ENCODE measurements at places on chromosomes 6 and 20.

DNA sequence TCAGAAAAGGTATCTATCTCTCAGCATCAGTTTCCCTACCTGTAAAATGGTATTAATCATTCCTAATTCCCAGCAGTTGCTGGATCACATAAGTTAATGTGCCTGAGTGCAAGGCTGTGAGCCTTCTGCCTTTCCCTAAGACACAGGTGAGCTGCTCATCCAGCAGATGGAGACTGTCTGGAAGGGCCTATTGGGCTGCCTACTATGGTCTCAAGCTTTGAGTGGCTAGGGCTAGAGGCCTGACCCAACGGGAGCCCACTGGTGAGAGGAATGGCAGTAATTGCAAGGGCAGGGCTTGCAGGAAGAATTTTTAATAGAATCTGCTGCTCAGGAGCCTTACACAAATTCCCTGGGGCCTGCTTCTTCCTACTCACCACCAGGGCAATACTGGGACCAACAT lies 4.3 kb downstream of the KHDC1 start:
- no peak for DNase-seq

DNA sequence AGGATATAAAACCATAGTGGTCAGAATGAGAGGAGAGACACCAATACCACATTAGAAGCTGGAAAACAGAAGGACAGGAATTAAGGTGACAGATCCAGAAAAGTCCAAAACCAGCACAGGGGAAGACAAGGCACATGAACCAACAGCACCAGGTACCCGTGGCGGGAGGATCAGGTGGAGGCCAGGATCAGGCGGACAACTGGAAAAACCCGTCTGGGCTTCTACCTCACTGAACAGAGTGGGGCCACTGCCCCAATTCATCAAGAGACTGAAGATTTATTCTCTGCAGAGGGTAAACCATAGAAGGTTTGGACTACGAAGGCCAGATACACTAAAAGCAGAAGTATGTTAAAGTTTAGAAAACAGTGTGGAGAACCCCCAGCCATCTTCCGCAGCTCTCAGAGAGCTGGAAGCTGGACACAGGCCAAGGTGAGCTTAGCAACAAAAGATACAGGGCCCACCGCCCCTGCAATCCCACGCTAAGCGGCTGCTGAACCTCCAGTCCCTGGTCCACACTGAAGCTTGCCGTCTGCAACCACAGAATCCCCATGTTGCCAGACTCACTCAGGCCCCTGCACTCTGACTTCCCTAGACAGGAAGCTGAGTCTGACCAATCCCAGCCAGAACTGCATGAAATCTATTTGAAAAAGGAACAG lies 29.9 kb downstream of the ABHD12 start:
- no peak for DNase-seq

DNA sequence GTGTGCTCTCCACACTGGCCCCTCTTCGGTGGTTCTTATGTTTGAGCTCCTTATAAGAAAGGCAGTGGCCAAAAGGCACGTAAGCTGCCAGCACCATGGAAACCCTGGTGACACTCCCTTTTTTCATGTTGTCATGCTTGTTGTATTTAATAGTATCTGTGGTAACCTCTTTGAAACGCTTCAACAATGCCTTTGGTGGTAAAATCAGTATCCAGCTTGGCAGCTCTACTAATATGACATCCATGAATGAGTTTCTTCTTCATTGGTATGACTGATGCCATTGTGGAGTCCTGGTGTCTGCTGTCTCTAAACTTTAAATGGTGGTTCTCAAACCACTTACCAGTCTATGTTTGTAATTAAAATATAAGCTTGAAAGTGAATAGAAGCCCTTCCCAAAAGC lies 10.7 kb upstream of the MYLK2 start:
- DNase-seq, result no peak

GRCh38 chr6:15150207-15150606 lies 95.7 kb upstream of the JARID2 start:
- DNase-seq, result no peak

DNA sequence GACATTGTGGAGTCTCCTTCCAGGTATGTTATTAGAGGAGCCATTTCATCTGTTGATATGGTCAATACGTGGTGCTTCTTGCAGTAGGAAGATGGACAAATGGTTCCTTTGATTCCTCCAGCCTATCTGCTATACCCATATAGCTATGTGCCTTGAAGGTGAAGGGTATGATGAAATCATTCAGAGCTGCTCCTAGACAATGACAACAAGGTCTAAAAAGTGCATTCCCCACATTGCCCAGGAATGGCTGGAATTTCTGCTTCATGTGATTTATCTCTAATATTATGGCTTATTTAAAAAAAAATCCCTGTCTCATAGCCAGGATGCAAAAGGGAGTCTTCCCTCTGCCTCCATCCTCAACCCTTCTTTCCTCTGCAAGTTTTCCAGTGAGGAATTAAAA lies 14.1 kb downstream of the DAAM2 start:
- no peak for DNase-seq

DNA sequence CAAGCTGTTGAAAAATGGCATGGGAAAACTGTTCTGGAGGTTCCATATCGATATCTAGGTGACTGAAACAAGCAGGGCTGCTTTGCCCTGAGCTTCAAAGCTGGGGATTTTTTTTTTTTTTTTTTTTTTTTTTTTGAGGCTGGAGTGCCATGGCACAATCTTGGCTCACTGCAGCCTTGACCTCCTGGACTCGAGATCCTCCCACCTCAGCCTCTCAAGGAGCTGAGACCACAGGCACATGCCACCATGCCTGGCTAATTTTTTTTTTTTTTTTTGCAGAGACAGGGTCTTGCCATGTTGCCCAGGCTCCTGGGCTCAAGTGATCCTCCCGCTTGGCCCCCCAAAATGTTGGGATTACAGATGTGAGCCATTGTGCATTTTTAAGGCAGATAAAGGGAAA lies 11.0 kb downstream of the ERGIC3 start:
- no peak for DNase-seq

DNA sequence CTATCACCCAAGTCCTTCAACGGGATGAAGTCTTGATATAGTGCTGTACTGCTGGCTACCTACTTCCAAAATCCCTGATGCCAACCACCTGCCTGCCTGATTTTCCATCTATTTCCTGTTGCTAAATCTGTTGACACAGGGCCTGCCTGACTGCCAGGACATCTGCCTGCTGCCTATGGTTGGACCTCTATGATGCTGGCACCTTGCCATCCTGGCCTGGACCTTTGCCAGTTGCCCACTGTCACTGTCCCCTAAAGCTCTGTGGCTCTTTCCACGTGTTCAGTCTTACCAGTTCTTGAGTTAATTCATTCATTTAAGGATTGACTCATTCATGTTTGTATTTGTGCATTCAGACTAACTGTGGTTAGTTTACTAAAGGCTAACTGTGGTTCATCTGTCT lies 9.2 kb upstream of the RGS17 start:
- no peak for DNase-seq

DNA sequence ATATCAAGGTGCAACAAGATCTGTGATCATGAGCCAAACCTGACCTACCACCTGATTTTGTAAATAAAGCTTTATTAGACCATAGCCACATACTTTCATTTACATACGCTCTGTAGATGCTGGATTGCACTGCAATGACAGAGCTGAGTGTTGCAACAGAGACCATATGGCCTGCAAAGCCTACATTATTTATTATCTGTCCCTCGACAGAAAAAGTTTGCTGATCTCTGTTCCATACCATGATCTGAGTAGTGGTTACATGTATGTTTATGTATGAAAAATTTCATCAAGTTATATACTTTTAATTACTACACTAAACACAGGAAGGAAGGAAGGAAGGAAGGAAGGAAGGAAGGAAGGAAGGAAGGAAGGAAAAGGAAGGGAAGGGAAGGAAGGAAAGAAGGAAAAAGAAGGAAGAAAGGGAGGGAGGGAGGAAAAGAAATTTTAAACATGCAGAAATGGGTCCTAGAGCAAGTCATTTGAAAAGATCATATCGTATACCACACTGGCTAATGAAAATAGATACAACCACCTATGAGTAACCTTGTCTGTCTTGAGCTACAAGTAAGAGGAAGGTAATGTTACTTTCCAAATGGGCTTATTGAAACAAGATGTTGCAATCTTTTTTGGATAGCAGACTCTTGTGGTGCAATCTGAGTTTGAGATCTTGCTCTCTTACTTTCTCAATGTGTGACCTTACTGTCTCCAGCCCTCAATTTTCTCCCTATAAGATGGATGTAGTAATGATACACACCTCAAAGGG lies 441.0 kb downstream of the KIF16B start:
- DNase-seq, result no peak

GRCh38 chr6:143598466-143599080 lies 79.2 kb upstream of the PHACTR2 start:
- DNase-seq, result no peak

GRCh38 chr20:46767127-46767761 lies 57.8 kb downstream of the SLC2A10 start:
- no peak for DNase-seq

- no peak for DNase-seq
These were observed 24.5 kb downstream of the CST8 start for GRCh38 chr20:23515250-23515939.

DNA sequence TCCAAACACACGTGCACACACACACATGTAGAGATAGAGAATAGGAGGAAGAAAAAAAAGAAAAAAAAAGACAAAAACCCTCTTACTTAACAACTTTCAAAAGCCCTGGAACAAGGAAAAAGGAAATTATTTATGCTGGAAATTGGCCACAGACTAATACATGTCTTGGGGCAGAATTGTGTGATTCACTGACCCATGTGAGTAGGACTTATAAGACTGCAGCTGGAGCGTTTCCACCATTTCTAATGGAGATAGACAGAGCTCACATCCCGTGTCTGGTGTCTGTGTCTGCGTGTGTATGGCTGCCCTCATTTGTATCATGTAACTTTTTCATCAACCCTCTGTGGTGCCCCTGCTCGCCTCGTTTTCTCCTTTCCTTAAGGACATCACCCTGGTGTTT lies 99.8 kb upstream of the PDE10A start:
- DNase-seq, result peak; percentile 26

GRCh38 chr20:19212821-19213502 lies 520 bp downstream of the SLC24A3 start:
- no peak for DNase-seq

GRCh38 chr6:28105245-28105639 lies 19.2 kb upstream of the ZSCAN16 start:
- no peak for DNase-seq

- peak; percentile 78 for DNase-seq
These were observed 3.1 kb upstream of the MAVS start for GRCh38 chr20:3843490-3843889.

DNA sequence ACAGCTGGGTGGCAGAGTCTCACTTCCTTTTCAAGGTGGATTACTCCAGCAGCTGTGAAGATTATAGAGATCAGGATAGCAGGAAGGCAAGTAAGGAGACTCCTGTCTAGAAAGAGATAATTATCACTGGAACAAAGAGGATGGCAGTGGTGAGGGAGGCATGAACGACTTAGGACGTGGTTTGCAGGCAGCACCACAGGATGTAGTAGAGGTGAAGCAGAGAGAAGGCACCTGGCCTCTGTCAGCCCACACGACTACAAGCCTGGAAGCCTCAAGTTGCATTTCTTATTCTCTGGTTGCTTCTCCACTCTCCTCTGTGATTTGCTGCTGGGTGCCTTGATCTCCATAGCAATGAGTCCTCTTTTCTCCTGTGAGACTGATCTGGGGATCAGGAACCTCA lies 62.7 kb downstream of the TSHZ2 start:
- DNase-seq, result no peak

- no peak for DNase-seq
These were observed 194.5 kb upstream of the KHDRBS2 start for GRCh38 chr6:62480544-62480943.

DNA sequence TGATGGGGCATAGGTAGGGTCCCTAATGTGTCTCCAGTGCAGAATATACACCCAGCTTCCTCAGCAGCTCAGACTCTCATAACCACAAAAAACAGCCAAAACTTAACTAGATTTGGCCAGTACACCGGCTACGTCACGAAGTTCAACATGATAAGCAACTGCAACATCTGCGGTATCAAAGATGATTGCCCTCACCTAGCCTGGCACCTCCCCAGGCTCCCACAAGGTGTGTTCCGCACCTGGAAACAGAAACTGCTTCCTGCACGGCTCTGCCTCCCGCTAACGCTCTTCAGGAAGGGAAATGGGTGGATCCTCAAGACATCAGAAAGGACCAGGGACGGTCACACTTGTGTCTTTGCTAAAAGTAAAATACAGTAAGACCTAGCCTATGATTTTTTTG lies 9.5 kb downstream of the TXNDC5 start:
- no peak for DNase-seq

- no peak for DNase-seq
These were observed 26.9 kb upstream of the STXBP5 start for GRCh38 chr6:147177286-147177685.

DNA sequence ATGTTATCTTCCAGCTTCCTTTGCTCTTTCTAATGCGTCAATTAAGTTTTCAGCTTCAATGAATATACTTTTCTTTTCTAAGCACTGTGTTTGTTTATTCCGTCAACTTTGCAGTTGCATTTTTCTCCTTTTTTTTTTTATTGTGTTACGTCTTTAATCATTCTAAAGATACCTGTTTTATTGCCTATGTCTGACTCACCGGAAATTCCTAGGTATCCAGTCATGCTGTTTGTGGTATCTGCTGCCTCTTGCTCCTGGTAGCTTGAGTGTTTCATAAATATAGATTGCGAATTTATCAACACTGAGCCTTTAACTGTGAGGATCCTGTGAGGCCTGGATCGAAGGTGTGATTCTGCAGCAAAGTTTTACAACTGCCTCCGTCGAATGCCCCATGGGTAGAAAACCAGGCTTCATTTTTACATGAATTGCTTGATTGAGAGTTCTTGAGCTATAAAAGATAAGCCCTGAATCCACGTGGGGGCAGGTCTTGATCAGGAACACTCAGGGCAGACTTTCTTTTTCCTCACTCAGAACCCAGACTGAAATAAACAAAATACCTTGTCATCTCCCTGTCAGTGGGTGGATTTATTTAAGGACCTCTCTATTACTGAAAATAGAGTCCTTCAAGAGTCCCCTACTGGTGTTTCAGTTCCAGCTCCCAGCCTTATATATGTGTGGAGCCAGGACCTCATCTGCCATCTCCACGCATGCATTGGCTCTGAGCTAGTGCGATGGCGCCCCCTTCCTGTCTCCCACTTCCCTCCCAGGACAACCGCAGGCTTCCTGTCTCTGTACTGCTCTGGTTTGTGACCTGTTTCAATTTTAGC lies 60.1 kb upstream of the LRRC1 start:
- DNase-seq, result peak; percentile 61

DNA sequence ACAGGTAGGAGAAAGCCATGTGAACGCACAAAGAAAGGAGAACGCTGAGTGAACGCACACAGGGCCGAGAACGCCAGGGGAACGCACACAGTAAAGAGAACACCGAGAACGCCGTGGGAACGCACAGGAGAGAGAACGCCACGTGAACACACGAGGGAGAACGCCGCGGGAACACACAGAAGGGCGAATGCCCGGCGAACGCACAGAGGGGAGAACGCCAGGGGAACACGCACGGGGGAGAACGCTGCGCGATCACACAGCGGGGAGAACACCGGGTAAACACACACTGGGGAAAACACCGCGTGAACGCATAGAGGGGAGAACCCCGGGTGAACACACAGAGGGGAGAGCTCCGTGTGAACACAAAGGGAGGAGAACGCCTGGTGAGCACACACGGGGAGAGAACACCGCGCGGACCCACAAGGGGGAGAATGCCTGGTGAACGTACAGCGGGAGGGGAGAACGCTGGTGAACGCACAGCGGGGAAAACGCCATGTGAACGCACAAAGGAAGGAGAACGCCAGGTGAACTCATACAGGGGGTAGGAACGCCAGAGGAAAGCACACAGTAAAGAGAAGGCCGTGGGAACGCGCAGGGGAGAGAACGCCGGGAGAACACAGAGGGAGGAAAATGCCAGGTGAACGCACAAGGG lies 55.3 kb downstream of the RNASET2 start:
- no peak for DNase-seq
